Heart left ventricle (tissue), 16 donors: ENCODE measurements at places on chromosomes 1 and 21.

- peak; percentile 63 for DNase-seq
Observed at GRCh38 chr1:8661185-8662110, 156.0 kb downstream of the RERE start.

GRCh38 chr1:210726621-210727020 is 397.9 kb downstream of the HHAT start:
- no peak for DNase-seq

DNA sequence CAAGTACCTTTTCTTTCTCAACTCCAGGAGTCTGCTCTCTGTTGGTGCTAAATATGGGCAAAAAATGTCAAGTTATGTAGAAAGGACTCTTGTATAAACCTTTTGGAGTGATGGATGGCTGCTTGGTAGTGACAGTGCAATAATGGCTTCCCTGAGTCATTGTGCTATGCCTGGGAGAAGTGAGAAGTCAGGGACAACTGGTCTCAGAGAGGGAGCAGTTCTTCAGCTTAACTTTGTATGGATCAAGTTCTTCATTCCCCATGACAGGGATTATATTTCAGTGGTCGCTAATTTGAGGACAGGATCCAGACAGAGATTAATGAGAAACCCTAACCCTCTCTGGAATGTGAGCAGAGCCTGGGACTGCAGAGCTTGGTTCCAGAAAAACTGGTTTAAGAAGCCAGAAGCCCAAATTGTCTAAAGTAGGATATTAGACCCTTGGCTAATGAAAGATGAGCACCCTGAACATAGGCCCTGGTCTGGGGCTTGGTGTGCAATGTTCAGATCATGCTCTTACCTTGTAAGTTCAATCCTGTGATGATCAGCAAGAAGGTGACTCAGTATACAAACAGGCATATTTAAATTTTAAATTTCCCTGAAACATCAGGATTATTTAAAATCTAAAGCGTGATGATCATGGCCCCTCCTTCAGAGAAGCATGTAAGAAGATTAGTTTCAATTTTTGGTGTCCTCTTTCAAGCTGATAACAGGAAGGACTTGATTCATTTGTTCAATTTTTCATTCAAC is 50.9 kb downstream of the NTMT2 start:
- DNase-seq = no peak

DNA sequence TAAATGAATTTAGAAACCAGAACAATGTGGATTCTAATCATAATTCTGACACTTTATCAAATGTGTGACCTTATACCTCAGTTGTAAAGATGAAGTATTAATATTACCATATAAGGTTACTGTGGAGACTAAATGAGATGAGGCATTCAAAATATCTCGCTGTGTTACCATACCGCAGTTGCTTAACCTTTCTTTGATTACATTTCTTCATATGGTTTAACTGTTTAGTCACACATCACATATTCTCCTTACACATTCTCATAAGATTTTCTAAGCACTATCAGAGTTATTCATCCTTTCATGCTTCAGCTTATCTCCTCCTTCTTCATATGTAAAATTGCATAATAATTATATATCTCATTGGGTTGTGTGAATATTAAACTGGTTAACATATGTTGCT is 88.9 kb downstream of the LRRC53 start:
- no peak for DNase-seq

DNA sequence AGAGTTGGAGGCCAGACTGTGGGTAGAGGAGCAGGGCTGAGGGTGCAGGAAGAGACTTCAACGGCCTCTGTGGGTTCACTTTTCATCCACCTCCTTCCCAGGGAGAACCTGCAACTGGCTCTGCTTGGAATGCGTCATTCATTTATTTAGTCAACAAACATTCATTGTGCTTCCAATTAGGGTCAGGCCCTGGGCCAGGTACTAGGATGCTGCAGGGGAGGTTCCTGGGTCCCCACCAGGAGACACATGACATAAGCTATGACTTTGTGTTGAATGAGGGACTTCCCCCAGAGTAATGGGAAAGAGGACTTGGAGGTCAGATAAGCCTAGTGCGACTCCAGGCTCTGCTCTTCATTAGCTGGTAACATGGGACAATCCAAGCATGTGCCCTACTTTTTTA is 46.3 kb upstream of the RPL11 start:
- no peak for DNase-seq

DNA sequence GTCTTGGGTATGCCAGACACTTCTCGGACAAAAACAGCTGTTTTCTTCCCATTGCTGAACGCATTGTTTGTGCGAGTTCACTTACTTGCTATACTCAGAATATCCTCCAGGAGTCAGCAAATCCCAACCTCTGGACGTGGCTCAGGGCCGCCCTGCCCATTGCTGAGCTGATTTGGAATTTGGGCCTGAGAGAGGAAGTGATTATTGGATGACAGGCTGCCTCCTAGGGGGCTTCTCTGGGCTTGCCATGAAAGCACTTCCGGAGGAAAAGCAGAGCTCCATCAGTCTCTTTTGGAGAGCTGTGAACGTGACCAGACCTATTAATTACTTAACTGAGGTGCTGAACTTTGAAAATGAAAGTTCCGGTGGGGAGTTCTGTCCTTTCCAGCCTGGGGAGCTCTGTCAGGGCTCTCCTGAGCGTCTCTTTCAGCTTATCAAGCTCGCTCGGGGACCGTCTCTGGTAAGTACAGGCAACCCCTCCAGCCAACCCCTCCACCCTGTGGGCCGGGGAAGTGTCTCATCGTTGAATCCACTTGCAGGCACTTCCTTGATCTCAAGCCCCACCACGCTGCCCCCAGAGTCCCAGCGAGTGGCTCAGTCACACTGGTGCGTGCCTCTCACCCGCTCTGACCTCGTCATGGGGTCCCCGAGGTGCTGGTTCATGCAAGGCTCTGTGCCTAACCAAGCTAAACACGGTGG is 76.9 kb downstream of the CLIC6 start:
- peak; percentile 71 for DNase-seq
